Stimulated activated CD4-positive, alpha-beta T cell treated with anti-CD3 and anti-CD28 coated beads, TNF-alpha, amount 100 ng/mL, for 1 hour (primary cell): ENCODE measurements at places on chromosomes 2 and 18.

- DNase-seq, result no peak
Measured at GRCh38 chr18:24763765-24764513, 303.5 kb downstream of the HRH4 start.

DNA sequence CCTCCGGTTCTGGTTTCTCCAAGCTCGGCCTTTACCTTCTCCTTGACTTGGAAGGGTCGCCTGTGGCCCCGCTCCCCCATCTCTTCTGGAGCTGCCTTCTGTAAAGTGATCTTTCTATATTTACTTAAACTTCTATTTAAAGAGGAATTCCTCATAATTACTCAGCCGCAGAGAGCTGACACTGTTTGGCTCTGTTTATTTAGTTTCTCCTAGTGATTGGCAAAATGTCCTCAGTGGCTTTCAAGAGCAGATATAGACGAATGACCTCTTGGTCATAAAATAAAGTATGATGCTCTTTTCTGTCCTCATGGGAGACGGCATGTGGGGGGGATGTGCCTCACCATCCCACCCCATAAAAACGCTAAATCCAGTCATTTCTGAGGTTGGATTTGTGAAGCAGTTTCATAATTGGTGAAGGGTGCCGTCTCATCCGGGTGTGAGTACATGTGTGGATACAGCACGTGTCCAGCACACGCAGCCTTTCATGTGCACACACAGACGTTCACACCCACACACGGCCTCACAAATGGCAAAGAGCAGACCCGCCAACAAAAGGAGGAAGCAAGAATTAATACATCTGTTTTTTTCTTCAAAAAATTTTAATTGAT is 43.4 kb upstream of the SMAD7 start:
- no peak for DNase-seq

- no peak for DNase-seq
Measured at GRCh38 chr2:118186858-118187254, 98.6 kb downstream of the INSIG2 start.

DNA sequence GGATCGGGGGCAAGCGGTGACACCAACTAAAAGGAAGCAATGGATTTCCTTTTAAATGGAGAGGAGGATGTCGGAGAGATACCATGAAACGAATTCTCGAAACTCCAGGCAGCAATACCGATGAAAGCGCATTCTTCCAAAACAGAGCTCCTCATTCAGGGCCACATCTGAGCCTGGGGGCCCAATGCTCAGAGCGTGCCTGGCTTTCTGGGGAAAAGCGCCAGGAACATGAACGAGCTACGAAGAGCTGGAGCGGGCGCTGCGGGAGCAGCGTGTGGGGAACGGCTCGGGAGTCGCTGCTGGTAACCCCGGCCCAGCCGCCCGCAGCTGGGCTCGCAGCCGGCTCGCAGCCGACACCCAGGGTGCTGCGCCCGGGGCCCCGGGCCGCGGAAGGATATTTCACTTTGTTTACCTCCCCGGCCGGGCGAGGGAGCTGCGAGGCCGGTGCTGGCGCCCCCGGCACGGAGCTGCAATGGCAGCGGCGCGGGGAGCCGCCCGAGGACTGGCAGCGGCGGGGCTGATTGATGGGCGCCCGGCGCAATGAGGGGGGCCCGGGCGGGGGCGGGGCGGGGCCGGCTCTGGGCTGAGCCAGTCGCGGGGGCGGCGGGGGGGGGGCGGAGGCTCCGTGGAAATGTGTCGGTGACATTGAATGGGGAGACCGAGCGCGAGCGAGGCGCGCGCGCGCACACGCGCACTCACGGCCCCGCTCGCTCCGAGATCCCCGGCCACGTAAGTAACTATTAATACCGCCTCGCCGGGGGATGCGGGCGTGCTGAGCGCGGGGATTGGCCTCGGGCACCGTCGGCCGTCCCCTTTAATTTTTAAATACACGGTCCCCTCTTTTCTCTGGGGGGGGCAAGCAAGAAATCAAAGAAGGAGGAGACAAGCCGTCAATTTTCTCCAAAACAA is at the start of gene TRIB2:
Gene TRIB2 (plus strand): TSS at position 655 of the 909 bp plus-strand sequence. CDS start 1,372 bp downstream, outside the sequence.
- peak; percentile 92 for DNase-seq

- no peak for DNase-seq
Measured at GRCh38 chr2:179751163-179751809, 110.1 kb downstream of the ZNF385B start.
